ENCODE measurements at places on chromosomes 11 and 22.

GRCh38 chr11:94734563-94735275, 33.4 kb upstream of the AMOTL1 start:
- no peak for DNase-seq

DNA sequence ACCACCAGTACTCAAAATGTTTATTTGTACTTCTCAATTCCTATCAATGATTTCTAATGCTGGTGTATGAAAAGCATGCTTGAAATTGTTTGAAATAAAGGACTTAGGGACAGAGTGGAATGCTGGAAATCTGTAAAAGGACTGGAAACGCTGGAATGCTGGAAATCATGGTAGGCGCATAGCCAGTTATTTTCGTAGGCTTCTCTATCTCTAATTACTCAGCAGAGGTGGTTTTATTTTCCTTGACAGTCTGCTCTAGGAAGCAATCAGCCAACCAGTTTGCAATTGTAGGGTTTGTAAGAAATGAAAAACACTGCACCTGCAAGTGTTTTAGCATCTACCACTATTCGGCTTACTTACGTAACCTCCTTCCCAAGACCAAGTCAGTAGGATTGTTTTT, 788 bp downstream of the LIN7C start:
- DNase-seq, result no peak

DNA sequence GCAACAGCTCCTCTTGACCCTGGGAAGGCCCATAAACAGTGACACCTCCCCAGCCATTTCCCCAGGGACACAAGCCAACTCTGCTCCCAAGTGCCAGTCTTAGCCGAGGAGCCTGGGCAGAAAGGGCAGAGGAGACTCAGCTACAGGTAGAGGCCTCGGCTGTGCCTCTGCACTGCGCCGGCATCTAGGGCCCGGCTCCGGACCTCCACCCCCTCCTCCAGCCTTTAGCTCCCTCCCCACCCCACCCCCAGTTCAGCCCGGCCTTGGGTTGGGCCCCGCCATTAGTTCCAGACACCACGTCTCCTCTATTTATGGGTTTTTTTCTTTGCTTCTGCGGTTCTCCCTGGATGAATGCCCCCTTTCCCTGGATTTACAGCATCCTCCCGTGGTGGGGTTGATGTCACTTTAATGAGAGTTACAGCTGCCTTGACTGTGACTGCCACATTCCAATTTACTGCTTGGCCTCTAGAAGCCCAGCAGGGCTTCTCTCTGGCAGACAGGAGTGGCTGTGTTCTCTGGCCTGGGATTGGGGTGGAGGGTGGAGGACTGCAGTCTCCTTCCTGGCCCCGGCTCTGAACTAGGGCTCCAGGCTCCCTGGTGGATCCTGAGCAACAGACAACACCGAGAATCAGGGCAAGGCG, 13.5 kb upstream of the OAF start:
- DNase-seq, result no peak

DNA sequence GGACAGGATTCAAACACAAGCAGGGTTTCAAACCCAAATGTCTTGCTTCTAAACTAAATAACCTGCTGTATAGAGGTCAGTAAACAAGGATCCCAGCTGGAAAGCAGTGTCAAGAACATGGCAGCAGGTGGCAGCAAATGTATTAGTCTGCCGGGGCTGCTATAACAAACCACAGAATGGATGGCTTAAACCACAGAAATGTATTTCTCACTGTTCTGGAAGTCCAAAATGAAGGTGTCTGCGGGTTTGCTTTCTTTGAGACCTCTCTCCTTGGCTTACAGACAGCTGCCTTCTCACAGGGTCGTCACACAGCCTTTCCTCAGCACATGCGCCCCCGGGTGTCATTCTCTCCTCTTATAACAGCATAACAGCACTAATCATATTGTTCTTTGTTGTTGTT, 65.1 kb upstream of the LRRC55 start:
- DNase-seq, result no peak

GRCh38 chr11:15843309-15843872, 513.0 kb downstream of the SOX6 start:
- DNase-seq, result no peak

GRCh38 chr22:28889478-28890024, 6.2 kb downstream of the ZNRF3 start:
- no peak for DNase-seq

DNA sequence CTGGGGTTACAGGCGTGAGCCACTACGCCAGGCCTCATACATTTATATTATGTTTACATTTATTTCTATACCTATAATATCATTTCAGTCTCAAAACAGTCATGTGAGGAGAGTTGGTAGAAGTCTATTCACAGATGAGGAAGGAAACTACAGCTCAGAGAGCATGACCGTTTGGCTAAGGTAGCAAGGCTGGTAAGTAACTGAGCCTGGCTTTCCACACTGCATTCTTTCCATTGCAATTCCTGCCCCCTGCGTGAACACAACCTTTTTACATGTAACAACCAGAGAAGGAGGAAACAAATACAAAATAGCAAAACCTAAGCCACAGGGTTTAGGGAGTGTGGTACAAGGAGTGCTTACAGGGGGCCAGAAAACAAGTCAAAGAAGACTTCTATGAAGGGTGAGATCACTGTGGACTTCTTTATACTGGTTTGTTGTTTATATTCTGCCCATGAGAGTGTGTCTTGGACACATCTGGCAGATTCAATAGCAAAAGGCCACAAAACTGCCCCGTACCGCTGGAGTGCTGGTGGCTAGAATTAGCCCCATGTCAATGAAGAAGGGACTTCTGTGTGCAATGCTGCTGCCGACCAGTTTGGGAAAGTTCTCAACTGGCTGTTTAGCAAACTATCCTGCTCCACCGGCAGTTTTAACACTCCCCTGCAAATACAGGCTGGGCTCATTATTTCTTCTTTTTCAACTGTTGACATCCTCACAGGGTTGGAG, 19.0 kb downstream of the MICAL3 start:
- no peak for DNase-seq

Data from T-helper 1 cell (primary cell).